Stimulated activated CD4-positive, alpha-beta T cell treated with anti-CD3 and anti-CD28 coated beads, TNF-alpha, amount 100 ng/mL, for 4 hours (primary cell): ENCODE measurements at places on chromosomes 11 and 22.

DNA sequence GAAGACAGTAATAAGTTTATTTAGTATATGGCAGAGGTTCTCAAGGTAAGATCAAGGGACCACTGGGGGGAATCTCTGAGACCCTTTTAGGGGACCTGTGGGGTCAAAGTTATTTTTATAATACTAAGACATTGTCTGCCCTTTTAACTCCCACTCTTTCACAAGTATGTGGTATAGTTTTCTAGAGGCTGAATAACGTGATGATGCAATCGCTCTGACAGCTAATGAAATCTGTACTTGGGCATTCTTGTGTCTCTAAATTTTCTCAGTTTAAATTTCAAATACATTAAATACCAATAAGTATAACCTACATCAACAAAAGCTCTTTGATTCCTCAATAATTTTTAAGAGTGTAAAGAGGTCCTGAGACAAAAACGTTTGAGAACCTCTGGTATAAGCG lies 147.9 kb downstream of the ATG16L2 start:
- DNase-seq, result no peak

DNA sequence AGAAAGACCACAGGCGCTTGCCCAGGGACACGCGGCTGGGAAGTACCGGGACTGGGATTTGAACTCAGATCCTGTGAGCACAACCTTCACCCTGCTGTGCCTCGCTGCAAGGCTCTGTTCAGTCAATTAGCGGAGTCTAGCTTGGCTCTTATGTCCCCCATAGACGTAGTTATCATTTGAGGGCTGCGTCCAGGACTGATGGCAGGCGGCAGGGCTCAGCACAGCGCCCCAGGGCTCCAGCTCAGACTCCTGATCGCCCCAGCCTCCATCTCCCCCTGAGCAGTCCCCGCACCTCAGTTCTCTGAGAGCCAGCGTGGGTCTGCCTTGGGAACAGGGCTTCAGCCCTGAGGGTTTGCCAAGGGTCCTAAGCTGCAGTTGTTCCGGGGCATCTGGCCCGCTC lies 19.8 kb downstream of the MRGPRG start:
- no peak for DNase-seq

GRCh38 chr11:35173616-35174566 lies 34.9 kb downstream of the CD44 start:
- DNase-seq, result no peak

DNA sequence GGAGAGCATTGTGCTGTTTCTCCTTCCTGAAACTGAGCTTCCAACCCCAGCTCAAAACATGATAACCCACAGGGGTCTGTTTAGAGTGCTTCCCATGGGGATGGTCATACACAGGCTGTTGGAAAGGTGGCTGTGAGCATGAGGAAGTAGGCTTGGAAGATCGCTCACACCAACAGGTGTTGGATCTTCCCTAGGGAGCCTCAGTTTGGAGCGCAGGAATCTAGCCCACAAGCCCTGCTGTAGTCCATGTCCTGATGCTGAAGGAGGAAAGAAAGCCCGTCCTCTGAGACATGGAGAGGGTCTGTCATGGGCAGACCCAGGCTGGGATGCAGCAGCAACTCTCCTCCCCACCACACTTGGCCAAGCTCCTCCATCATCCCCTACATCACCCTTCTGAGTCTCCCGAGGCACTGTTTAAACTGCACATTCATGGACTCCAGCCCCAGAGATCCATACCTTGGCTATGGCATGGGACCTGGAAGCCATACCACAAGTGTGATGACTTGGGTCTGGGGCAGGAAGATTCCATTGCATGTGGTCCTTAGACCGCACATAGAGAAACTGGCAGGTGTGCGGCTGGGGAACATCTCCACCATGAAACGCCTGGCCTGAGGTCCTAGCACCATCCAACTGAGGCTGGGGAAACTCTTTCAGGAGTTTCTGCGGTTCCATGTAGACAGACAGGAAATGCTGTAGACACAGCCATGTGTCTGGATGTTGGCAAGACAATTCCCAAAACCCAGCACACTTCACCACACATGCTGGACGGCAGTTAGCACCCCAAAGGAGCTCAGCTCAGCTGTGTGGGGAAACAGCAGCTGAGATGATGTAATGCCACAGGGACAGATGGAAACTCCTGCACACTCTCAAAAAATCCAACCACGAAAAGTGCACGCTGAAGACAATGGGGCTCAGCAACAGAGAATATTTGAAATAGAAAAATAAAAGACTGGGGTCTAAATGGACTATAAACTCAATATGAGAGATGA lies 27.6 kb upstream of the TTC12 start:
- no peak for DNase-seq

DNA sequence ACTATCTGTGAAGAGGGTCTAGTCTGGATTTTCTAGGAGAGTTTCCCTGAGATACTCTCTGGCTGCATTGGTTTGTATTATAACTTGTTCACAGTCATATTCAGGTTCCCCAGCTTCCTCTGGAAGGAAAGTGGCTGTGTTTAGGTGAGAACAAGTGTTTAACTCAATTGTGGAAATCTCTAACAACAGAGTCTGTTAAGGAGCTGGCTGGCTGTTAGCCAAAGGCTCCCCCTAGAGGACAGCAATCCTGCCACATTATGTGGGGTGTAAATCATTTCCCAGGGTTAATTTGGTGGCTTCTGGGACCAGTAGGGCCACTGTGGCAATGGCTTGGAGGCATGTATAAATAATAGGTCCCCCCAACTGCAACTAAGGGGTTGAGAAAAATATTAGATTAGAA lies 18.4 kb downstream of the MS4A6E start:
- DNase-seq, result no peak

DNA sequence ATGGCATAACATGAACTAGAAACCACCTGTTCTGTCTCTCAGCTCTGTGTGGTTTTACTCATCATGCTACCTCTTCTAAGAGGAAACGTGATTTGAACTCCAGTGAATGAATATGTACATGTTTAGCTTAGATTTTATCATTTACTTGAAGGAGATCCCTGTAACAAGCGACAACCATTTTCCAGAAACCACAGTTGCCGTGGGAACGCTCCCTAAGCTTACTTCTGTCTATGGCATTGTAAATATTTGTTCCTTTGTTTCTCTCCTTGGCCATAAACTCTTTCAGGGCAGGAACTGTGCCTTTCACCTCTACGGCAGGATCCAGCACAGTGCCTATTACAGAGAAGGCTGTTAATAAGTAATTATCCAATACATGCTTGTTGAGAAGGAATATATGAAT lies 17.1 kb upstream of the TPH1 start:
- no peak for DNase-seq

GRCh38 chr22:33680632-33681031 lies 239.6 kb downstream of the LARGE1 start:
- no peak for DNase-seq

DNA sequence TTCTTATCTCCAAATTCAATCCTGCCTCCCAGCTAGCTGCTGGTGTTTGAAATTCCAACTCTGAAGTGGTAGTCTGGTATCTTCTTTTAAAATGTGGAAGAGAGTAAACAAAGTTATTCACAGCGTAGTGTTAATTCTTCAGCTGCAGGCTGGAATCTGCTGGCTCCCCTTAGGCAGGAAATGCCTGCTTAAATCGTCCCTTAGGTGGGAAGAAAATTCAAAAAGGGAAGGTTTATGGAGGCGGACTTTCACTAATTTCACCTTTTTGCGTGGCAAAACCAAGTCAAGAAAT lies 439.0 kb upstream of the CCDC90B start:
- DNase-seq, result no peak

- no peak for DNase-seq
These were observed 3.2 kb downstream of the TTLL12 start for GRCh38 chr22:43183496-43184277.

- DNase-seq, result no peak
These were observed 2.8 kb upstream of the TAB1 start for GRCh38 chr22:39396797-39397195.

GRCh38 chr11:95671768-95672167 lies 117.8 kb downstream of the FAM76B start:
- no peak for DNase-seq

- DNase-seq, result no peak
These were observed 24.2 kb upstream of the HORMAD2 start for GRCh38 chr22:30056015-30056414.

- no peak for DNase-seq
These were observed 26.5 kb upstream of the SCARF2 start for GRCh38 chr22:20464096-20464614.

- DNase-seq, result no peak
These were observed 39.1 kb upstream of the B3GNT6 start for GRCh38 chr11:76995081-76995576.

DNA sequence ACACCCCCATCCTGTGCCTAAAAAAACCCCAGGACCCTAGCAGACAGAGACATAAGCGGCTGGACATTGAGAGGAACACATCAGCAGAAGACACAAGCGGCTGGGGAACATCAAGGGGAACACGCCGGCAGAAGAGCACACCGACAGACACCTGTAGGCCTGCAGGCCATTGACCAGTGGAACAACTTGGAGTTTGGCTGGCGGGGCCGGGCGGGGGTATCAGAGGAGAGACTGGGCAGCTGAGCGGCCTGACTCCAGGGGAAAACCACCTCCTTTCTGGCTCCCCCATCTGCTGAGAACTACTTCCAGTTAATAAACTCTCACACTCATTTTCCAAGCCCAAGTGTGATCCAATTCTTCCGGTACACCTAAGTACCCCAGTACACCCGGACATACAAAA lies 264.7 kb upstream of the ISX start:
- no peak for DNase-seq

- no peak for DNase-seq
These were observed 101.2 kb downstream of the CEP164 start for GRCh38 chr11:117428856-117429229.

DNA sequence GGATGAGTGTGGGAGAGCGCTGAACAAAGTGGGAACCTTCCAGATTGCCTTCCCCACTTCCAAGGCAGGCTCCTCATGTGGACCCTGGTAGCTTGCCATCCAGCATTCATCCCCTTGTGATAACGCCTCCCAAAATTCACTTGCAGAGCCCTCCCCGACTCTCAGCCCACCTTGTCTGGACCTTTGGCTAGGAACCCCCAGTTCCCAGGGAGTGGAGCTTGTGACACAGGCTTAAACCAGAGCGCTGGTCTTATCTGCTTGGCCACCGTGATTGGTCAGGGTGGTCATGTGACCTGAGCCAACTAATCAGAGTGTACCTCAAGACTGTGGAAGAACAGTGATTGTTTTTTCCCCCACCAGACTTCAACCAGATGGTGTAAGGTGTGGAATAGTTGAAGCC lies 9.6 kb upstream of the SLC35C1 start:
- DNase-seq, result no peak

- DNase-seq, result no peak
These were observed 194.8 kb downstream of the MIAT start for GRCh38 chr22:26852176-26852575.

GRCh38 chr11:44028816-44029506 lies 18.8 kb upstream of the ACCSL start:
- DNase-seq, result no peak

DNA sequence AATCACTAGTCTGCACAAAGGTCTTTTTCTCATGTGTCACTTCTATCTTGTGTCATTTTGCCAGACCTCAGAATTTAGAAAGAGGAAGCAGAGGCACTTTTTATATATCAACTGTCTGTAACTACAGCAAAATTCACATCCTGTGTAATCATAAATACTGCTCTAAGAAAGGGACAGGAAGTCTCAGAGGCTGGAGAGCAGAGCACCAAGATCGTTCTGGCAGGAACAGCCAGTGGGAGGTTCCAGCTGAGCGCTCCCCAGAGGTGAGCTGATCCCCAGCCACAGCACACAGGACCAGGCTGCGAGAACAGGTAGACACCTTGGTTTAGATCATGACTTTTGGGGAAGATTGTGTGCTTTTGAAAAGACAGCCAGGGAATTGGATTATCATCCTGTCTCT lies at the start of gene MS4A7:
Gene MS4A7, plus strand, starts transcription at position 179 of the 400 bp plus-strand sequence. CDS start 4,610 bp downstream, outside the sequence.
- no peak for DNase-seq

DNA sequence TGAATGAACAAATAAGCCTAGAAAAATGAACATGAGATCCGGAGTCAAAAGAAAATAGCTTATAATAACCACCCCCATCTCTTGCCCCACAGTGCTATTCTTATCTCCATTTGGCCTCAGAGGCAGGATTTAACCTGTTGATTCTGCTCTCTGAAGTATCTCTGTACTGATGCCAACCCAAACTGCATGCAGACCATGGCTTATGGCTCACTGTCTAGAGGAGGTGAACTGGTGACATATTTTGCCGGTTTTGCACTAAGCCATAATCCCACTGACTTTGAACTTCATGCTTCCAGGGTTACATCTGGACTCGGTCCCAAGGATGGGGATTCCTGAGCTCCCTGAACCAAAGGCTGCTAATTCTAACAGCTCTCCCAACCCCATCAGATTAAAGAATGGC lies 397.1 kb downstream of the TENM4 start:
- DNase-seq, result no peak

GRCh38 chr22:20118300-20119020 lies 1.4 kb upstream of the TRMT2A start:
- DNase-seq, result no peak

DNA sequence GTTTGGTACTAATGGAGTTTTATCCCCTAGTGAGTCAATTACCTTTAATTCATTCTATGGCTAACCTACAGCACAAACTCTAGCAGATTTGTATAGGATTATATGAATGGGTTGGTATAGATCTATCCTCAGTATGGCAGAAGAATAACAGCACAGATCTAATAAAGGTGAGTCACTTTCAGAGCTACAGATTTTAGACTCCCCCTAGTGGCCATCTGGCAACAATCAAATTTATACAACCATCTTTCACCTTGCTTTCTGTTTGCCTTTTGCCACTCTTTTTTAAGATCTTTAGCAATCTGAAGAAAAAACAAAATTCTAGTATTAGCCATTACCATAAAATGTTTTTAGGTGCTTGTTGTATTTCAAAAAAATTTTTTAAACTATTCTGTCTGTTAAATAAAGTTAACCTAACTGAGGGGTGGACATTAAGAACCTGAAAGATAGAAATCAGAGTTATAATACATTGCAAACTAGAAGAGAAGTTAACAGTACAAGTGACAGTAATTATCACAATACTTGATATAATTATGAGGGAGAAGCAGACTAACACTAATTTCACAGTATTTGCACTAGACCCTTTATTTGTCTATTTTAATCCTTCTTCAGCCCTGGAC lies 25.8 kb downstream of the DDIAS start:
- no peak for DNase-seq

- DNase-seq, result no peak
These were observed 4.0 kb downstream of the MYO18B start for GRCh38 chr22:25746012-25746373.

- DNase-seq, result no peak
These were observed 2.1 kb upstream of the KIAA1671 start for GRCh38 chr22:24950272-24950902.

GRCh38 chr11:126862664-126863243 lies 137.8 kb downstream of the KIRREL3 start:
- DNase-seq, result no peak
